ENCODE measurements at places on chromosomes 1 and 21.

GRCh38 chr1:24967962-24968361, 37.9 kb upstream of the RUNX3 start:
- DNase-seq = no peak

DNA sequence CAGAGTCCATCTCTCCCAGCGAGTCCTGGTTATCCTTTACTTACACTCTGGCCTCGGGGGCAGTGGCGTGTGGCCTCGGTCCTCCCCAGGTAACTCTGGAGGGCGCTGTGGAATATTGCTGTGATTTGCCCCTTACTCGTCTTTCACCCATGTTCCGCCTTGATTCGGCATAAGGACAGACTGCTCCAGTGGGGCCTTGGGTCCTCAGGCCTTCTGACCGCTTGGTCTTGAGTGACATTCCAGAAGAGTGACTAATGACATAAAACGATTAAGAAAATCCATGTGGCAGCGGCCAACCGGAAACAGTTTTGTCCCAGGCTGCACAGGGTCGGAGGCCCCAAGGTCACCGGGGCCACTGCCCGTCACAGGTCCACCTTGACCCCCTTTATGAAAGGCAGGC, 11.0 kb downstream of the ICMT start:
- no peak for DNase-seq

DNA sequence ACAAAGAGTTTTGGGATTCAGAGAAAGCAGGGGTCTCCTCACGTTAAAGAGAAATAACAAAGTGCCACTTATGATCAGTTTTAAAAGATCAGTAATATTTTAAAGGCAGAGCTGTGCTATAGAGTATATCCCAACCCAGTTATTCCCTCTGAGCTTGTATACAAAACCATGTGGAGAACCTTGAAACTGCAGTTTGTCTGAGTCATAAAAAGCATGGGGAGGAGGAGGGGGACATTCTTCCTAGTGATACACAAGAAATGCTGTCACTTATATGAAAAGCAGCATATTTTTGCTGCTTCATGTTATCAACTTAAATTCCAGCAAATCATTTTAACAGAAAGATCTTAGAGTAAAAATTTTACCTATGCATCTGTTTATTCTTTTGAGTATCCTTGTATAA, 244.5 kb downstream of the GPR52 start:
- no peak for DNase-seq

DNA sequence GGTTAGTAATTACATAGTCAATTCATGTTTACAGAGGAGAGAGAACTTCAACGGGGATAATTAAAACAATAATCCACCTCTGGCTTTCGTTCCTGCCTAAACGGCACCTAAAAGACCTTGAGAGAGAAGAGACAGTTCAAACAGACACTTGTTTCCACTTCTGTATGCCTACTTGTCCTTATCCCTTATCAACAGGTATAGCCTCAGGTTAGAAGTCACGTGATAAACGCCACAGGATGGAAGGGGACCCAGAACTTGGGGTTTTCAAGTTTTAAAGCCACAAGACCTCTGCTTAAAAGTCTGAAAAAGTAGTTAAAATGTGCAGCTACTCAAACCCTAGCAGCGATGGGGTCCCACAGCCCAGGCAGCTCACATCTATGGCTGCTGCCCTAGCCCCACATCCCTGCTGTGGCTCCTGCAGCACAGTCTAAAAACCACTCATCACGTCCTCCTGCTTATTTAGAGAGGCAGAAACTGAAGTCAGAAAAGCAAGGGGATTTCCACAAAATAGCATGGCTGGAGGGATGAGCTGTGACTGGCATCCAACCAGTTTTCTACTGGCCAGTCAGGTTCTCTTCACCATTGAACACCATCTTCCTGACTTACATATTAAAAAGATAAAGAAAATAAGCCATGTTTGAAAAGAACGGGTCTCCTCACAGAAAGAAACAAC, 51.2 kb upstream of the SEC16B start:
- no peak for DNase-seq

DNA sequence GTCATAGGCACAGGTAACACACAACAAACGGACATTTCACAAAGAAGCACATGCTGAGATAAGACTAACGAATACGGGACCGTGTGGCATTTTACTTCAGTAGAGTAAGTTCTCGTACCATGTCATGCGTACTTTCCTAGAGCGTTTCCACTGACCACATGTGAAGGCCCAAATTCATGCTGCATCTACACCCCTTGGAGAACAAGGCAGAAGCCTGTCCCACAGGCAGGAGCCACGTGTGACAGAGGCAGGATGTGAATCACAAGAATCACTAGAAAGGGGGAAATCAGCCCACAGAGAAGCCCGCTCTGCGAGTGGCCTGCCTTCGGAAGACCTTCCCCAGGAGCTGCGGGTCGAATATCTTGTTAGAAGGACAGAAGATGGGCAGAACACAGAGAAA, 41.8 kb downstream of the URB1 start:
- no peak for DNase-seq

- DNase-seq = no peak
These were observed 106.2 kb downstream of the CENPF start for GRCh38 chr1:214709241-214709640.

- no peak for DNase-seq
These were observed 102.8 kb upstream of the ARTN start for GRCh38 chr1:43830802-43831201.
